Fibroblast of pulmonary artery (primary cell): ENCODE measurements at places on chromosomes 13 and 19.

DNA sequence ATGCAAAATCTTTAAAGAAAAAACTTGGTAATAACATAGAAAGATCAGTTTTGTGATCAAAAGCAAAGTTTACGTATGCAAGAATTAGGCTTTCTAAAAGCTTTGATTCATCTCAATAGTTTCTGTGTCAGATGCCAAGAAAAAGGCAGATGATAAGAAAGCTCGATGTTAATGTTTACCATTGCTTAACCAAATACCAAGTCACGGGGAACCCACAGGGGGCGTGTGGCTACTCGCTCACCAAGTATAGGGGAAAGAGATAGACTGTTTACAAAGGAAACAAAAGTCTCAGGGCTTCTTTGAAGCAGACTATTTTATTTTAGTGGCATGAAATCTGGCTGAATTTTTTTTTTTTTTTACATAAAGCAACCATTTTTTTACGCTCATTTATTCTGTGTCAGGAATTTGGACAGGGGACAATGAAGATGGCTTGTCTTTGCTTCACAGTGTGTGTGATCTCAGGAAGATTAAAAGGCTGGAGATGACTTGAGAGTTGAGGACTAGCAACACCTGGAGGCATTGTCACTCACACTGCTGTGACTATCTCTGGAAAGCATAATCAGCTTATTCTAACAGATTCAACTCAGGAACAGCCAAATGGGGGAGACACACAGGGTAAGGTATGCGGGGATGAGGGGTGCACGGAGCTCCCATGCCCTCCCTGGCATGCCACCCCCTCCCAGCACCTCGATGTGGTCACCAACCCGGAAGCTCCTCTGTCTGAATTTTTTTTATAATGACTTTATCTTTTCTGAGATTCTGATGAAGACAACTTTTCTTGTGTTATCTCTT lies 24.9 kb downstream of the RCBTB1 start:
- peak; percentile 31 for DNase-seq

- no peak for DNase-seq
Measured at GRCh38 chr13:74346960-74347359, 212.8 kb upstream of the KLF12 start.

GRCh38 chr19:18905513-18906236 lies 9.7 kb upstream of the CERS1 start:
- no peak for DNase-seq

GRCh38 chr19:48043675-48044258 lies at the start of gene CABP5:
Gene CABP5 (minus strand): TSS chr19:48044079. CDS start chr19:48043922, 157 bp downstream.
- no peak for DNase-seq

DNA sequence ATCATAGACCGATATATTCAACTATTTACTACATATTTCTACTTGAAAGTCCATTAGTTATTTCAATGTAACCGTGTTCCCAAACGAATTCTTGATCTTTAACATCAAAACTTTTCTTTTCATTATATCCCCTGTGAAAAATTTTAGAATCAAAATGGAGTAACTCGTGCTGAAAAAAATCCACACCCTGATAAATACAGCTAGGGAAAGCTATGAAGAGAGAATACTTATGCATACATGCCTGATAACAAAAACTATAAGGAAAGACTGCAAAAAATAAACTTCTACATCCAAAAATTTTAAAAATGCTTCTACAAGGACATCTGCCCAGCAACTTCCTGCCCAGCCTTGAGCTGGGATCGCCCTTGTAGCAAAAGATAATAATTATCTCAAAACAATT lies 2458.3 kb upstream of the PCDH20 start:
- no peak for DNase-seq

- DNase-seq: no peak
Measured at GRCh38 chr19:8473648-8474476, 28.6 kb downstream of the PRAM1 start.

GRCh38 chr19:30227661-30228112 lies 144.5 kb upstream of the ZNF536 start:
- DNase-seq: peak; percentile 40

GRCh38 chr13:34162544-34162933 lies 344.6 kb downstream of the RFC3 start:
- DNase-seq: no peak

- DNase-seq: no peak
Measured at GRCh38 chr19:51573331-51573730, 2.2 kb downstream of the ZNF175 start.
